ENCODE measurements at places on chromosomes 1 and 21.

DNA sequence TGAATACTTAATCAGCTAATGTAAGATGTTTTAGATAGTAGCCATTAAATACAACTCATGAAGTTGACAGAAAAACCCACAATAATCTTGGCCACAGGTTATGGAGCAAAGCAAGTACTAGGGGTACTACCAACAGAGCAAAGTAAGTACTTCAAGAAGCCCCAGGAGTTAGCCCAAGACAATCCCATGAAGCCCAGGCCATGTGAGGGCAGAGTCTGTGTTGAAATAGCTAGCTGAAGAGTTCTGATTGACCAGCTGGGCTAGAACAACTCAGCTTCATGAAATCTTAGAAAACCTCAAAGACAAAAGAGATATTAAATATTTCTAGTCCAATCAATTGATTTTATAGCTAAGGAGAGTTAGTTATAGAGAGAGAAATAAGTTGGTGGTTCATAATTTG is 212.9 kb upstream of the HOOK1 start:
- DNase-seq: no peak

DNA sequence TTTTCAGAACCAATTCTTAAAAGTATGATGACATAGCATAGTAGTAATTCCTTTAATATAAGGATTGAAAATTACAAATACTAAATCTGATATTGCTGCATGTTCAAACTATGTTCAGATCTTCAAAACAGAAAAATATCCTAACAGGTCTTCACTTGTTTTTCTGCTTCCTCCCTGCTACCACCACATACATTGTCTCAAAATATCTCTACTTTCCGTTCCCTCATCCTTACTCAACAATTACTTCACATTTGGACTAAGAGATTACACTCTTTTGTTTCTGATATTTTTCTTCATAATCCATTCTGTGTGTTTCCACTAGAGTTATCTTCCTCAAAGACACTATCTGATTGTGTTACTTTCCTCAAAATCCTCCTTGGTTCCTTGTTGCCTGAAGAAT is 125.1 kb downstream of the NEK7 start:
- DNase-seq: no peak

- DNase-seq: no peak
Measured at GRCh38 chr1:14672005-14672404, 73.5 kb downstream of the KAZN start.

DNA sequence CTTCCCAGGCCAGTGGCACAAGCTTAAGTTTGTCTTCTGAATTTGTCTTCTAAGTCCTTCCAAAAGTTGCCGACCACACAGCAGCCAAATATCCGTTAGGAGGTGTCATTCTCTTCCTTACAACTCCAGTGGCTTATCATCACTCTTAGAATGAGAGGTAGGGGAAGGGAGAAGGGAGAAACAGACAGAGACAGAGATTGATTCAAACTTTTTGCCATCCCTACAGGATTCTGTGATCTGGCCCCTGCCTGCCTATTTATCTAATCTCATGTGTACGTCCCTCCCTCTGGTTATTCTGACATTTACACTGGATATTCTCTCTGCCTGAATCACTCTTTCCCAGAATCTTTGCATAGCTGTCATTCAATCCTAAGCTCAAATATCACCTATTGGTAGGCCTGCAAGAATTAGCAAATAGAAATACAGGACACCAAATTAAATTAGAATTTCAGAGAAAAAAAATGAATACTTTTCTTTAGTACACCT is 488 bp upstream of the GNL2 start:
- DNase-seq: no peak

DNA sequence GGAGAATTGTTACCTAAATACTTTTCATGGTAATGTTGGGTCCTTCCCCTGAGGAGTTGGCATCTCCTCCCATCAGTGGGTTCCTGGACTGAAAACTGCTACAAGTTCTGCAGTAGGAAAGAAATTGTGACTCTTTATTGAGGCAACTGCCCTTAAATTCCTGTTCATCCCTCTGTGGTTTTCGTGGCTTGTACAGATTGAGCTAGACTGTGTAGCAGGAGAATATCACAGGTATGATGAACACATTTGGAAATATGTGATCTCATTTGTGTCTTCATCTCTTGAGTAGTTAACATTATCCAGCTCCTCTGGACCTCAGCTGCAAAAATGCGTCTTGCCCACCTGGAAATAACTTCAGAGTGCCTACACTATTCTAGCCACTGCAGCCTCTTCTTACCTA is 390.6 kb downstream of the PTPRC start:
- no peak for DNase-seq

DNA sequence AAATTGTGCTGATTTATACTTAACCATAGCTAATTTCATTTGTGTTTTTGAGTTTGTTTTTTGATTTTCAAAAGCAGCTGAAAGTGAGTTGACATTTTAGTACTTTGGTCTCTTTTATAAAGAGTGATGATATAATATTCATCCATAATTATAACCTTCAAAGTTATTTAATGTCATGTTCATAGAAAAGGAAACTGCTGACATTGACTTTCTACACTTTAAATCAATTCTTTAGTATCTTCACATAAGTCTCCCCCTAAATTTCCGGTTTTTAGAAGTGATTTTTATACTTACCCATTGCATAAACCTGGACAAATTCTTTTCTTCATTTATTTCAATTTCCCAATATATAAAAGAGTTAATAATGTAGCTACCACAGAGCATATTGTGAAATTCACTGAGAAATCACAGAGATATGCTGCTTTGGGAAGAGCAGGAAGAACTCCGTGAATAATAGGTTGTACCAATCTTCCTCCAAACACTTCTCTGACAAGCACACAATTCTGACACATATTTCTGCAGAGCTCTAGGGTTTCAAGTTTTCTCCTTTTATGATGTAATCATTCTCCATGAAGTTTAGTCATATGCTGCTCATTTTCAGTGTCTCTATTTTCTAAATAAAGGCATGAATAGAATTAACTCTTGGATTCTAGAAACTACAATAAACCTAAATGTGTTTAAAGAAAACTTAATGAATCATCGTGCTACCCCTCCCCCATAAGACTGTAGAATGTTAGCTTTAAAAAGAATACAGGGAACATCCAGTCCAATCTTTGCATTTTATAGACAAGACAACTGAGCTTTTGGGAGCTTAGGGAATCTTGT is 25.6 kb upstream of the CDC42BPA start:
- no peak for DNase-seq

DNA sequence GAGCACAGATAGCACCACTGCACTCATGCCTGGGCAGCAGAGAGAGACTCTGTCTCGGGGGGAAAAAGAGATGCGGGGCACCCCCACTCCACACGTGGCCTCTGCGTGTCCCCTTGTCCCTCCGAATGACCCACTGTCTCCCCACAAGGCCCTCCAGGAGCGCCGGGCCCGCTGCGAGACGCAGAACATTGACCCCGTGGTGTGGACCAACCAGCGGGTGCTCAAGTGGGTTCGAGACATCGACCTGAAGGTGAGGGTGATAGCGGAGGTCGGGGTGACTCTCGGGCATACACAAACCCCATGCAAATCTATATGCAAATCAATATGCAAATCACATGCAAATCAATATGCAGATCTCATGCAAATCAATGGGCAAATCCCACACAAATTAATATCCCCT is 50.3 kb upstream of the TMEM51 start:
- DNase-seq: no peak

GRCh38 chr1:223788746-223789415 is 56.9 kb downstream of the TP53BP2 start:
- DNase-seq: no peak

DNA sequence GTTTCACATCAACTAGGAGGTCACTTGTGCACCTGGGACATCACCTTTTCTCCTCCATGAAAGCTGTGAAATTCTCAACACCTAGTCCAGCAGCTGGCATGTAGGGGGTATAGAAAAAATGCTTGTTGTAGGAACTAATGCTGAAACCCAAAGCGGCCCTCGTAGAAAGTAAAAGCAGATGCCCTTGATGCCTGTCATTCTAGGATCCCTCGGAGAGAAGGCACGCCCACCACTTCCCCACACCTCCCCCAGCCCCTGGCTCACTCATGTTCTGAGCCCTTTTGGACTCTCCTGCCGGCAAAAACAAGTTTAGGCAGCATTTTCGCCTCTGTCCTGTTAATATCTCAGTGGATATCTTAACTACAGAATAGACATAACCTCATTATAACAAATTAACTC is 36.5 kb downstream of the RIPK4 start:
- DNase-seq: no peak

DNA sequence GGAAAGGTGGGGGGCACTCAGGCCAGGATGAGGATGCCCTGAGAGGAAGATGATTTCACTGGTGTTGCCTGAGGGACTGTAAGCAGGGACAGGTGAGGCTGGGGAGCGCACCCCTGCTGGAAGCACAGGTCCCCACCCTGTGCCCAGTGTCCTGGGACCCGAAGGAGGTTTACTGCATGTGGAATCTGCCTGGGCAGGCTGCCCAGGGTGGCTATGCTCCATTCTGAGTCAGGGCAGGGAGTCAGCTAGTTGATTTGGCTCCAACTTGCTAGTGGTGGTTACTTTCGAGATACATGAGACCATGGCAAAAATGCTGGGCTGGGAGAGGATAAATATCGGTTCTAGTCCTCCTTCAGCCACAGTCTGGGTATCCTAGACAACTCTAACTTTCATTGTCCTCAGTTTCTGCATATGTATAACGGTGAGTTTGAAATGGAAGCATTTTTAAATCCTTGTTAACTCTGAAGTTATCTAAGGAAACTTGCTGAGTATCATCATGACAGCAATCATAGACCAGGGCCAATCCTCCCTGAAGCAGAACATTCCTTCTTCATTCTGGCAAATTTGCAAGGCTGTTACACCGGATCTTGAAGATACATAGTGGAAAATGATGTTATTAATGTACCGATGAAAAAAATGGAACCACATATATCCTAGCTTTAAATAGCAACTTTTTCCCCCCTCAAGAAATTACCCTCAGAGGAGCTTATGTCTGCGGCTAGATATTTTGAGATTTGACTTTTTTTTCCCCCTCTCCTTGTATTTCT is 7.7 kb downstream of the TLR5 start:
- no peak for DNase-seq

All from stimulated activated CD8-positive, alpha-beta memory T cell treated with anti-CD3 and anti-CD28 coated beads, Interleukin-15, amount 100 ng/mL, for 1 hour (primary cell).